ENCODE measurements at places on chromosomes 12 and 14. TPM values are rescaled to one million over a fixed set of nuclear protein-coding genes. Genes with fewer than 3 reads are reported as not detected.

DNA sequence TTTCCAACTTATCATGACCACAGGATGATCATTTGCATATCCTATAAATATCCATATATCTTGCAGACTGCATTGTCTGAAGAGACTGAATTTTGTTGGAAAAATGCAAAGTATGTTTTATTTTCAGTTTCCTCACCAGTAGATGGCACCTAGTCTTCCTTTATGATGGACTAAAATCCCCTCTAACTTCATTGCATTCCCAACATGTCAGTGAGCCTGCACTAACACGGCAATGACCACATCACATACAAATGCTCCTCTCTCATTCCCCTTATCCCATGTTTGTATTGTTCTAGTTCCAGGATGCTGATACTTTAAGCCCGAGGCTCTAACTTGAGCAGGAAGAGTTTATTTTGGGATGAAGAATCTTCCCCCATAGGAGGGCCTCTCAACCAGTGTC lies 24.7 kb upstream of the MYBPC1 start:
- H3K27me3 ChIP-seq, result no peaks in the 10 kb centered on the region
- no peak overlapping the region for H3K4me3 ChIP-seq
- H3K4me1 ChIP-seq, result no peaks in the 10 kb centered on the region
- H3K36me3 ChIP-seq, result no peaks in the 10 kb centered on the region
- DNase-seq, result peak; percentile 62

DNA sequence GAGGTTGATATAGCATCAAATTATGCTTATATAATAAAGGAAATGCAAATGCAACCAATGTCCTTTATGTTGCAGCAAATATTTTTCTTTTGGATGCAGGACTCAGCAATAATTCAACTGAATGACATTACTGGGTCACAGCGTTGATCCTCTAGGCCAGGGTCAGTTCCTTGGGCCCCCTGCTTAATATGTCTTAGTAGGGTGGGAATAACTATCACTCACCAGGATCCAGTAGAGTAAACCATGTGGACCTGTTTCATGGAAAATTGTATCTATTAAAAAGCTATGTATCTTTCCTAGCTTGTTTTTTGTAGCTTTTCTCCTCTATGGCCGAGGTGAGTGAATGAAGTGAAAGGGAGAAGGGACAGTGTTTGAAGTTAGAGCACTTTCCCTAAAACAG lies 161.5 kb upstream of the SSTR1 start:
- no peak for DNase-seq
- no peak overlapping the region for H3K4me3 ChIP-seq
- no peak overlapping the region for H3K27ac ChIP-seq
- H3K36me3 ChIP-seq, result no peaks in the 10 kb centered on the region

GRCh38 chr12:93048656-93049055 lies 119.6 kb upstream of the EEA1 start:
- H3K4me3 ChIP-seq, result no peak overlapping the region
- H3K36me3 ChIP-seq, result no peaks in the 10 kb centered on the region
- DNase-seq, result no peak
- no peak overlapping the region for H3K27ac ChIP-seq
- H3K4me1 ChIP-seq, result no peaks in the 10 kb centered on the region

DNA sequence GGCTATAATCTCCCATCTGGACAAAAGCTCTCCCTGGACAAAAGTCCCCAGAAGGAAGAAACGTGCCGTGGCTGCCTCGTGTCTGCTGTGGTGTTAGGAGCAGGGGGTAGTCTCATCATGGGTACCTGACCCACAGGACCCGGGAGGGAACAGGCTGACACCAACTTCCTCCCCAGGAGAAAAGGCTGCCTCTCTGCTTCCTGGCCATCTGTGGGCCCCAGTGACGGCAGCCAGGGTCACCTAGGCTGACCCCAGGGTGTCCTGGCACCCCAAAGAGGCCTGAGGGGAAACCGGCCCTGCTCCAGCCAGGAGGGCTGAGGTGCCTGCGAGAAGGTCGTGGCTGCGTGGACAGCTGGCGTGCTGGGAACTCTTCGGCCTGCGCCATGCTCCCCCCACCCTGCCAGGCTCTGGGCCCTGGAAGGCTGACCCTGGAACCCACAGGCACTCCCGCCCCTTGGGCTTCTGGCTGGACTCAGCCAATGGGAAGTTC lies 133.9 kb downstream of the RFLNA start:
- no peak overlapping the region for H3K4me3 ChIP-seq
- peaks cover 13% of the 10 kb centered on the region for H3K36me3 ChIP-seq
- H3K4me1 ChIP-seq, result peaks cover 30% of the 10 kb centered on the region
- peak overlapping the region; percentile 77 for H3K27ac ChIP-seq
- DNase-seq, result no peak
- H3K27me3 ChIP-seq, result no peaks in the 10 kb centered on the region

DNA sequence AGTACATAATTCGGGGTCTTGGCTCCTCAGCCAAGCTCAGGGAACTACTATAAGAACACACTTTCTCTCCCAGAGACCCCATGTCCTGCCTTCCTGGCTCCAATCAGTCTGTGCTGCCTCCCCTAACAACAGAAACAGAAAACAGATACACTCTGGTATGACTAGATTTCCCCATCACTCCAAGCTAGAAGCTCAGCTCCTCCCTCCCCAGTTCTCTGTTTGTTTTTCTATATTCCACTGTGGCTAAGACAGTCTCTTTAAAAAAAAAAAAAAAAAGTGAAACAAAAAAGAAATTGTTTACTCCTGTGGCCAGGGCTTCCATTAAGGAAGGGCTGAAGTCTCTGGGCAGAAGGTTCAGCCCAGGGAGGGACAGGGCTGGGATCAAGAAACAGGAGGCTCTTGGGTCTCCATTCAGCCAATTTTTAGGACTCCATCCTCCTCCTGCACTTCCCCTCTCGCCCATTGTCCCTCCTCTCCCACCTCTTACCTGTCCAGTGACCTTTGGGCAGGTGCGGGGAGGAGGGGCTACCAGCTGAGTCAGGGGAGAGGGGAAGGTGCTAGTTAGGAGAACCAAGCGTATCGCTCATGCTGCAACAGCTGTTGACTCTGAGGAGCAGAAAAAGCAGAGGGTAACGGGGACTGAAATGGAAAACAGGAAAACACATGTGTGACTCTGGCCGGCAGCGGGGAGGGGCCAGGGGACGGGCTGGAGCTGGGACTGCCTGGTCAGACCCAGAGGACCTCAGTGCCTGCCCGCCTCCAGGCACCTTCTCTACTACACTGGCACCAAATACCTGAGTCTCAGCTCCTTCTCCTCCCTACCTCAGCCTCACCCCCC lies 4.1 kb upstream of the SLC7A7 start:
- no peak overlapping the region for H3K4me3 ChIP-seq
- peak; percentile 62 for DNase-seq
- H3K27me3 ChIP-seq, result no peaks in the 10 kb centered on the region
- no peaks in the 10 kb centered on the region for H3K36me3 ChIP-seq
- H3K4me1 ChIP-seq, result peaks cover 10% of the 10 kb centered on the region
- H3K27ac ChIP-seq, result peak overlapping the region; percentile 56

GRCh38 chr12:93230326-93230720 lies 147.4 kb upstream of the NUDT4 start:
- H3K27me3 ChIP-seq, result no peaks in the 10 kb centered on the region
- no peak for DNase-seq
- no peak overlapping the region for H3K4me3 ChIP-seq
- H3K4me1 ChIP-seq, result peaks cover 6% of the 10 kb centered on the region
- no peaks in the 10 kb centered on the region for H3K36me3 ChIP-seq

- no peaks in the 10 kb centered on the region for H3K27me3 ChIP-seq
- no peak overlapping the region for H3K27ac ChIP-seq
- H3K4me1 ChIP-seq, result no peaks in the 10 kb centered on the region
- H3K4me3 ChIP-seq, result no peak overlapping the region
- DNase-seq, result peak; percentile 73
These were observed 8.9 kb downstream of the GPR65 start for GRCh38 chr14:88013750-88014349.

Gene SLC2A13
- 10.2 TPM for total RNA-seq

Gene BAZ1A
- total RNA-seq, result 35.2 TPM

Gene SERPINA10
- total RNA-seq, result not detected

Gene RPL10L
- total RNA-seq, result not detected
